Right lobe of liver (tissue), 6 donors: ENCODE measurements at places on chromosomes 6 and 20. TPM values are rescaled to one million over a fixed set of nuclear protein-coding genes. Genes with fewer than 3 reads are reported as not detected.
A peak's percentile ranks its signal among the peaks of the same experiment; 100 is the strongest.

DNA sequence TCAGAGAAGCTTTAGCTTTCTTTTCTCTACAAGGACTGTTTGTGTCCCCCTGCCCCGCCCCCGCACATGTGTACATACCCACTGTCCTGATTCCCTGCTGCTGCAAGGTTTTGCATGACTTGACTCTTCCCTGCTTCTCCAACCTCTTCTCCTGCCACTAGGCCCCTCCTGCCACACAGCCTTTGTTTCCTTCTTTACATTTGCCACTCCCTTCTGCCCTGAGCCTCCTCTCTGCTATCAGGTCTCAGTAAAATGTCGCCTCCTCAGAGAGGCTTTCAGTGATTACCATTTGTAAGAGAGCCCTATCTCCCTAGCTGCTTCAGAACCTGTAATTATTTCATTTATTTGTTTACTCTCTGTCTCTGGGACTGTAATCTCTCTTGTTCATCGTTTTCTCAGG lies 56.4 kb upstream of the VSTM2L start:
- no peak overlapping the region for H3K4me3 ChIP-seq
- no peak overlapping the region for H3K27ac ChIP-seq
- no peaks in the 10 kb centered on the region for H3K27me3 ChIP-seq
- DNase-seq, result no peak
- no peaks in the 10 kb centered on the region for H3K36me3 ChIP-seq

GRCh38 chr6:136289579-136290409 lies at the start of gene BCLAF1:
BCLAF1 (minus strand) TSS chr6:136289846; CDS start chr6:136279866, 9,980 bp downstream.
- no peaks in the 10 kb centered on the region for H3K36me3 ChIP-seq
- H3K27me3 ChIP-seq, result no peaks in the 10 kb centered on the region
- DNase-seq, result peak; percentile 100
- peak within 1 kb of the TSS; percentile 100 for H3K27ac ChIP-seq
- peak within 1 kb of the TSS; percentile 83 for H3K4me3 ChIP-seq
- peaks cover 11% of the 10 kb centered on the region for H3K4me1 ChIP-seq

ACSS1 gene
- total RNA-seq, result 3.5 TPM

- no peak overlapping the region for H3K4me3 ChIP-seq
- H3K27ac ChIP-seq, result peak overlapping the region; percentile 92
- H3K4me1 ChIP-seq, result peaks cover 53% of the 10 kb centered on the region
- no peaks in the 10 kb centered on the region for H3K27me3 ChIP-seq
Measured at GRCh38 chr6:56683882-56684281, 41.2 kb upstream of the DST start.

GRCh38 chr6:169725125-169726048 lies 1.1 kb upstream of the PHF10 start:
- no peaks in the 10 kb centered on the region for H3K36me3 ChIP-seq
- H3K27ac ChIP-seq, result peak overlapping the region; percentile 94
- no peaks in the 10 kb centered on the region for H3K27me3 ChIP-seq
- peak; percentile 63 for DNase-seq
- H3K4me3 ChIP-seq, result peak overlapping the region; percentile 60
- H3K4me1 ChIP-seq, result no peaks in the 10 kb centered on the region

GRCh38 chr20:50716518-50716917 lies 14.9 kb upstream of the PARD6B start:
- H3K36me3 ChIP-seq, result no peaks in the 10 kb centered on the region
- H3K27ac ChIP-seq, result no peak overlapping the region

STAU1 gene
- 70.5 TPM for total RNA-seq

- no peak overlapping the region for H3K27ac ChIP-seq
- H3K4me1 ChIP-seq, result no peaks in the 10 kb centered on the region
- H3K36me3 ChIP-seq, result no peaks in the 10 kb centered on the region
- H3K27me3 ChIP-seq, result no peaks in the 10 kb centered on the region
- no peak overlapping the region for H3K4me3 ChIP-seq
Measured at GRCh38 chr6:155962276-155962675, 506.6 kb upstream of the NOX3 start.

GRCh38 chr6:106823732-106824351 lies 150.7 kb downstream of the CD24 start:
- H3K36me3 ChIP-seq, result no peaks in the 10 kb centered on the region
- H3K27me3 ChIP-seq, result no peaks in the 10 kb centered on the region
- no peak overlapping the region for H3K4me3 ChIP-seq
- no peak overlapping the region for H3K27ac ChIP-seq
- H3K4me1 ChIP-seq, result no peaks in the 10 kb centered on the region
- no peak for DNase-seq

BCLAF1 gene
- 41.2 TPM for total RNA-seq

GRCh38 chr6:12580290-12580689 lies 136.3 kb upstream of the PHACTR1 start:
- no peak overlapping the region for H3K4me3 ChIP-seq
- H3K4me1 ChIP-seq, result no peaks in the 10 kb centered on the region
- H3K36me3 ChIP-seq, result no peaks in the 10 kb centered on the region
- H3K27me3 ChIP-seq, result no peaks in the 10 kb centered on the region

GRCh38 chr6:163828038-163828795 lies 413.7 kb downstream of the QKI start:
- no peak overlapping the region for H3K4me3 ChIP-seq
- H3K27me3 ChIP-seq, result no peaks in the 10 kb centered on the region
- no peak for DNase-seq
- H3K27ac ChIP-seq, result no peak overlapping the region
- no peaks in the 10 kb centered on the region for H3K36me3 ChIP-seq
